ENCODE measurements at places on chromosomes 2 and 18.

DNA sequence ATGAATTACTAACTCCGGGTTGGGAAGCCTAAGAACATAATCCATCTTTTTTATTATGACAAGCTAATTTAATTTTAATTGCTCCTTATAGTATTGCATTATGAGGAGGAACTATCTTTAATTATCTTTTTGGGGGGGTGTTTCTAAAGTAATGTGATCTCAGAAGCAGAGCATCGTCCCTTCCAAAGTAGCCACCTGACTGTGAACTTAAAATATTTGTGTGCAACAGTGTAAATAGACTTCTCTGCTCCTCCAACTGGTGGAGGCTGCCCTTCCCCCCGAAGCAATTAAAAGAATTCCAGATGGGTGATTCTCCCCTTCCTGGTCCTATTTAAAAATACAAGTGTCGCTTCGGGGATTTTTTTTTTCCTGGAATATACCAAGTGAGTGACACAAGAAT is 55.7 kb downstream of the TCF7L1 start:
- peak; percentile 30 for DNase-seq

GRCh38 chr2:128040166-128040771 is 12.4 kb upstream of the SAP130 start:
- no peak for DNase-seq

DNA sequence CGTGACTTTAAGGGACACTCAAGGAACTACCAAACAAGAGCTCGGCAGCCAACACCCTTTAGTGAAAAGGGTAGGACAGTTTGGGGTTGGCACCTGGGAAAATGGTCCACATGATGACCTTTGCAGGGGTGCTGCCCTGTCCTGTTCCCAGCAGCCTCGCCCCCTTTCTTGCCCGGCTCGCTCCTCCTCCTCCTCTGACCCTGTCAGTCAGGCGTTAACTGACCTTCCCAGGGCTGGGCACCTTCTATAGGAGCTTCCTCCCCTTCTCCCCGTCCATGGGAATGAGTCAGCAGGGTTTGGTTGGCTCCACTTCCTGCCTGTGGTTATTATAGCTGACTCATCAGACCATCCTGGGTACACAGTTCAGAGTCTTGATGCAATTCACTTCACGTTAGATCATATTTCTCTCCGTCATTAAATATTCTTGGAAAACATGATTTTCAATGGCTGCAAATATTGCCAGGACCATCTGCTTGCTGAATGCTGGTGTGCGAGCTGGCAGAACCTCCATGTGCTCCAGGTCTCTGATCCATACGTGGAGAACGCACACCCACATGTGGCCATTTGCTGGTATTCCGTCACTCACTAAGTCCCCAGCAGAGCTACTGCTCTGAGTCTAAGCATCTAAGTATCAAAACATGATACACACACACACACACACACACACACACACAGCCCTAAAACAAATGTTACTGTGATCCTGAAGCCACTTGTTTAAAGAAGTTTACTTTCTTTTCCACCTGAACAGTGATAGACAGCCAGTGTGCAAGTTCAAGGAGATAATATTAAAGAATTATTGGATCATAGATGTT is 185.0 kb downstream of the ANAPC1 start:
- peak; percentile 98 for DNase-seq

GRCh38 chr2:32250290-32250689 is 14.4 kb downstream of the NLRC4 start:
- no peak for DNase-seq

- no peak for DNase-seq
These were observed 48.7 kb upstream of the FZD7 start for GRCh38 chr2:201984800-201985525.

DNA sequence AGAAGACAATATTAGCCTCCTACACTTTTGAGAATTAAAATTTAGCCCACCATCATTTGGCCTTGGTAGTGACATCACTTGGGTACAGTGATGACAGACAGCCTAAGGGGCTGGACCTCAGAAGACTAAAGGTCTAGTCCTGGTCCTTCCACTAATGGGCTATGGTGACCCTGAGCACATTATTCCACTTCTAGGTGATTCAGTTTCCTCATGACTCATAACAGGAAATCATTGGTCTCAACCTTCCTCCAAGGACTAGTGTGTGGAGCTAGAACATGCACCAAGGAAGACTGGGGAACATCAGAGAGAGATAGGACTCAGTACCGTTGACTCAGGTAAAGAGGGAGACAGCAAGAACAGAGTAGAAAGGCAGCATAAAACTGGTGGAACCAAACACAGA is 64.0 kb downstream of the TFCP2L1 start:
- DNase-seq: no peak

- DNase-seq: no peak
These were observed 55.2 kb downstream of the ANKRD12 start for GRCh38 chr18:9191658-9192256.

DNA sequence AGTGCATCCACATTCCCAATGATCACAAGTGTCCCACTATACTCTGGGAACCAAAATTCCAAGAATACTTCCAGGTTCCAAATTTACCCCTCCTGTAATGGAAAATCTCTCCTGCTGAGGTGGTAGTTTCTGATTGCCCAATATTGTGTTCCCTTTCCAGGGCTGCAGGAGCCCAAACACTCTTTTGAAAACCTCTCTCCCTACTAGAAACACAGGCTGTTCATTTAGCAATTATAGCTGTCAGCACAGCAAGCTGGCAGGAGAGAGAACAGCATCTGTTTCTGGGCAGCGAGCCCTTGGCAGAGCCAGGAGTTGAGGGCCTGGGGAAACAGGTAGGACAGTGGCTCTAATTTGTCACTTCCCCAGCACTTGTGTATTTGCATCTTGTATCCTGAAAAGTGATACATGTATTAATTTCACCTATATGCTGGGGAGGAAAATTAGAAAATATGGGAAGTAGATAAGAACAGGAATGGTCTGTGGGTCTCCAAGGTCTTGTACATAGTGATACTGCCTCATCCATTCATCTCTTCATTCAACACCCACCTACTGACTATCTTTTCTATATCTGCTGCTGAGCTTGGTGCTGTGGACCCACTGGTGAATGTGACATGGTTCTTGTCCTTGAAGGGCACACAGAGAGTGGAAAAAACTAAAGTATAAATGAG is 16.9 kb upstream of the PAIP2B start:
- no peak for DNase-seq

DNA sequence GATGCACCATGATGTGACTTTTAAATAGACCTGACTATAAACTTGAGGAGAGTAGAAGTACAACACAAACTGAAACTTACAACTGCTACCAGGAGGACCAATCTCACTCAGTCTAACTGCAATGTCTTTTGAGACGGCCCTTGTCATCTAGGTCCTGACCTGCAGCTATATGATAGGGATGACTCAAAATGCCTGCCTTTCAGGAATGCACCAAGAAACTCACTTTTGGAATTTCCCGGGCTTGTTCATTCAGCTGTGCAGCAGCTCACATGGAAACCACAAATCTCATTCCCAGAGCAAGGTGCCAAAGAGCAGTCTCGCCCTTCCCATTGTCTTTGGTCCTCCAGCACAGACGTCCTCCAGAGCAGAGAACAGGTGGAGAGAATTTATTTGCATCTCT is 113.7 kb downstream of the SPOPL start:
- no peak for DNase-seq

DNA sequence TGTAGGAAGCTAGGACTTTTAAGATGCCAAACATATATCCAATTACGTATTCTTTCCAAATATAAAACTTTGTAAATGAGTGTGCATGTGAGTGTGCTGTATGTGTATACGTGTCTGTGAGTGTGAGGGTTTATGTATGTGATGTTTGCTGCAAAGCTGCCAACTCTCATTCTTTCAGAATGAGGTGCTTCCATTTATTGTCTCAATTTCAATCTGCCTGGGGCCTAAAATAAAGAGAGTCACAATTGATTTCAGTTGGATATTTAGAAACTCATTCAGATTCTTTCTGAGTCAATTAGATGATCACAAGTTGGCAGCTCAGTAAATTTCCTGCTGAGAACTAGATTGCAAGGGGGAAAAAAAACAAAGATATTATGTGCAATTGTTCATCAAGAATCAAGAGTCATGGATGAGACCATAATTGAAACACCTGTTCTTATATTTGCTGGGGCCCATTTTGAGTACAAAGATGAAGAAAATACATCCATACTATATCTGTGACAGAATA is 621.2 kb upstream of the ACVR2A start:
- no peak for DNase-seq

- no peak for DNase-seq
These were observed 283.9 kb upstream of the SIX2 start for GRCh38 chr2:45293182-45293581.
